MG63 (cell line): ENCODE measurements at places on chromosomes 7 and 10. TPM values are rescaled to one million over a fixed set of nuclear protein-coding genes. Genes with fewer than 3 reads are reported as not detected.
A peak's percentile ranks its signal among the peaks of the same experiment; 100 is the strongest.

- no peak for DNase-seq
Measured at GRCh38 chr7:41039386-41039953, 663.4 kb downstream of the INHBA start.

- DNase-seq, result no peak
Measured at GRCh38 chr10:121526801-121527221, 71.4 kb downstream of the FGFR2 start.

GRCh38 chr7:131945957-131946544 is 389.6 kb upstream of the PODXL start:
- no peak for DNase-seq

- DNase-seq, result no peak
Measured at GRCh38 chr10:96310321-96310669, 6.1 kb downstream of the DNTT start.

- no peak for DNase-seq
Measured at GRCh38 chr10:86001521-86001920, 365.1 kb downstream of the GRID1 start.

DNA sequence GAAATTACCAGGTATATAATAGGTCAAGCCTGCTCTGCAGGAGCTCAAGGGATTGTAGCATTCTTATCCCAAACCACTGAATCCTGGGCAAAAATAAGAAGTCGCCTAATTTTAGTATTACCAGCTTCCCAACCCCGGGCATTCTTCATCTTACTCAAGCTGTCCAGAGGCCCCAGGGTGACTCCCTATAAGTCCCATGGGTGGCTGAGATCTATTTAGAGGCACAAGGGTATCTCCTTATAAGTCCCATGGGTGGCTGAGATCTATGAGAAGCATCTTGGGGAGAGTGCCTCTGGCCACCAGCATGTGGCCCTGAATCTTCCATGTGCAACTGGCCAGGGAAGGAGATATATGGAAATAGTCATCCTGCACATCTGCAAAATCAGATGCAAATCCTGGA is 38.9 kb downstream of the PRSS2 start:
- no peak for DNase-seq

DNA sequence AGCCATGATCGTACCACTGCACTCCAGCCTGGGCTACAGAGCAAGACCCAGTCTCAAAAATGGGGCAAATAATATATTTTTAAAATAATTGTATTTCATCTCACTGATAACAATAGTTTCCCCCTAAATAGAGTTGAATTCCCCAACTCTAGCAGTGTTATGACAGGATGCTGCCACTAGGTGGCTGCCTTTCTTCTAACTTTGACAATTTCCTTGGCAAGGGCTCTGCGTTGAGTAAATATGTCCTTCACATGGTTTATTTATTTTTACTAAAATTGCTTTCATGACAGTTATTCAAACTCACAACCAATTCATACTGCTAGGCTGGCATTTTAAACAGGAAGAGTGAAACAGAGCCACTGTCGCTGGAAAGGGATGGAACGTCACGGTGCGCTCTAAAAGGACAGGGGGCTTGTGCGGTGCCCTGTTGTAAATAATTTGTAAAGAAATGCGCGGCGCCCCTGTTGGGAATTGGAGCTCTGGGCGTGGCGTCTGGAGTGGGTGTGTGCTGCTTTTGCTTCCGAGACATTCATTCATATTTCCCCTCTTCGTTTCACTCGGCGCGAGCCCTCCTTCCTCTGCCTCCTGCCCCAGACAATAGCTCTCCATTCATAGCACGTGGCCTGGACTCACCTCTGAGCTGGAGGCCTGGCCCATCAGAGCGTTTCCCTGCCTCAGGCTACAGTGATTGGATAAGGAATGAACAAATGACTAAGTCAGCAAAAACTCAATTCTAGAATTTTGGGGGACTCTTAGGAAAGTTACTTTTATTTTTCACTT is 20.5 kb upstream of the PITRM1 start:
- peak; percentile 28 for DNase-seq

DNA sequence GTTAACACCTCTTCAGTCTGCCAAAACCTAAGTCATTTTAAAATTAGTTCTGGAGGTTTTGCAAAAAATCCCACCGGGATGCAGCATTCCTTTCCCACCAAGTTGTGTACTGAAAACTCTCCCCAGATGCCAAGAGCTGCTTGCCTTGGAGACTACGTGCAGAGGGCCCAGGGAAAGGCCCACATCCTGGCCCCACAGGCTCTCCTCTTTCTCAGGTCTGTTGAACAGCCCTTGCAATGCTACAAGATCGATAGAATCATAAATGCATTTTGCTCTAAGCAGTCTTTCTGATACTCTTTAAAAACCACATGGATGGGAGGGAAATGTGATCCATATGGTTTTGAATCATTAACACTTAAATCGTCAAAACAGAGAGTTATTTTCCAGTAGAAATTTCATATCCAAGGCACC is 126.7 kb upstream of the ZMIZ1 start:
- DNase-seq, result no peak

DNA sequence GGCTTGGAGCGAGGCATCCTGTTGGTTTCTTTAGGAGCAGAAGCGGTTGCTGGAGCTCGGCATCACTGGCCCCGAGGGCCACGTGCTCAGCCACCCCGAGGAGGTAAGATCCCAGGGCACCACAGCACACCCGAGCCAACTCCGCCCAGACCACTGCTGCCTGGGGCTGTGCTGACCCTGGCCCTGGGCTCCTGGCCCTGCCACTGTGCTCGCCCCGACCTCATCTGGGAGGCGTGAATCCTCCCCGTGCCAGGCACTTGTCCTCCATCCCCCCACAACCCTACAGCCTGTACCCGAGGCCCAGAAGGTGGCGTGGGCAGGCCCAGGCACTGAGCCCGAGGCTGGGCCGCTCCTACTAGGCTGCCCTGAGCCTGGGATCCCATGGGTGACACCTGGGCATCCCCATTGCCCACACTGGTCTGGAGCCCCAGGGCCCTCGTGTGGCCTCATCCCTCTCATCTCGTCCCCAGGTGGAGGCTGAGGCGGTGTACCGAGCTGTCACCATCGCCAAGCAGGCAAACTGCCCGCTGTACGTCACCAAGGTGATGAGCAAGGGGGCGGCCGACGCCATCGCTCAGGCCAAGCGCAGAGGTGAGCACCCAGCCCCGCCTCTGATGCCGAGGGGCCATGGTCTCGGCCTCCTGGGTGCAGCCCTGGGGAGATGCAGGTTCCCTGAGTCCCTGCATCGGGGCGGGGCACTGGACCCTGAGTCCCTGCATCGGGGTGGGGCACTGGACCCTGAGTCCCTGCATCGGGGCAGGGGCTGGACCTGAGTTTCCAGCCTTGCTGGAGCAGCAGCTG is 11.8 kb downstream of the DPYSL4 start:
- DNase-seq, result no peak

GRCh38 chr7:136056651-136057231 is 79.6 kb upstream of the MTPN start:
- no peak for DNase-seq

DNA sequence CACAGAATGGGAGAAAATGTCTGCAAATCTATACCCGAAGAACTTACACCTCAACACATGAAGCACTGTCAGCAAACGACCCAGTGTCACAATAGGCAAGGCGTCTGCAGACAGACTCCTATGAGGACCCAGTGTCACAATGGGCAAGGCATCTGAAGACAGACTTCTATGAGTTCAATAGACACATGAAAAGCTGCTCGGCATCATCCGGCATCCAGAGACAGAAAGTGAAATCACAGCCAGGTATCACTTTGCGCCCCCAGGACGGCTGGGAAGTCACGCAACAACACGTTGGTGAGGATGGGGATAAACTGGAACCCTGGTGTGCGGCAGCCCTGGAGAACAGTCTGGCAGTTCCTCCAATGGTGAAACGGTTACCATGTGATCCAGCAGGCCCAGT is 273.2 kb downstream of the ELFN1 start:
- no peak for DNase-seq

DNA sequence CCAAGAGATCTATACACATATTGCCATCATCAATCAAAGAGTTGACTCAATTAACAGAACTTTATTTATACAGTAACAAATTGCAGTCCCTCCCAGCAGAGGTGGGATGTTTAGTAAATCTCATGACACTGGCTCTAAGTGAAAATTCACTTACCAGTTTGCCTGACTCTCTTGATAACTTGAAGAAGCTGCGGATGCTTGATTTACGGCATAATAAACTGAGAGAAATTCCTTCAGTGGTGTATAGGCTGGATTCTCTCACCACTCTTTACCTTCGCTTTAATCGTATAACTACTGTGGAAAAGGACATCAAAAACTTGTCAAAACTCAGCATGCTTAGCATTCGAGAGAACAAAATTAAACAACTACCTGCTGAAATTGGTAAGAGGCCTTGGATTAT is 45.3 kb downstream of the SHOC2 start:
- no peak for DNase-seq

- no peak for DNase-seq
Measured at GRCh38 chr10:128863823-128864405, 603.1 kb upstream of the MGMT start.

DNA sequence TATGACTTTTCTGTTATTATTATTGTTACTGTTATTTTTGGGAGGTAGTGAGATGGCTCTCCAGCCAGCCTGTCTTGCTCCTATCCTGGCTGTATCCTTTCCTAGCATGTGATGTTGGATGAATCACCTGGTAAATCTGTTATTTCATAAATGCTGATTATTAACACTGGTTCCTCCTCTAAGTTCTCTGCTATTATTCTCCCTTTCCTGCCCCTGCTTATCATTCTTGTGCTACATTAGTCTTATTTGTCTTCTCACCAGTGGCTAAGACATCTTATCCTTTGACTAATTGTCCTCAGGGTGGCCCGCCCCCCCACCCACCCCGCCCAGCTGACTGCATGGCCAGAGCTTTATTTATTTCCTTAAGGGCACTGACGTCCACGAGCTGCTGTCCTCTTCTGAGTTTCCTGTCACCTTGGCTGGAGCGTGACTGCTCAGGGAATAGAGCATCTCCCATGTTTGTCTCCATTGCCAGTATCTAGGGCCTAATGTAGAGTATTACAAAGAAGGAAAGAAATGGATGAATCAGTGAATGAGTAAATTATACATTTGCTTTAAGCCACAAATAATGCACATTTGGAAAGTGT is 110.1 kb upstream of the KLF6 start:
- DNase-seq, result peak; percentile 53

GRCh38 chr7:48108959-48109847 is 20.1 kb downstream of the UPP1 start:
- no peak for DNase-seq

GRCh38 chr7:137977173-137977572 is 24.7 kb downstream of the CREB3L2 start:
- no peak for DNase-seq

DNA sequence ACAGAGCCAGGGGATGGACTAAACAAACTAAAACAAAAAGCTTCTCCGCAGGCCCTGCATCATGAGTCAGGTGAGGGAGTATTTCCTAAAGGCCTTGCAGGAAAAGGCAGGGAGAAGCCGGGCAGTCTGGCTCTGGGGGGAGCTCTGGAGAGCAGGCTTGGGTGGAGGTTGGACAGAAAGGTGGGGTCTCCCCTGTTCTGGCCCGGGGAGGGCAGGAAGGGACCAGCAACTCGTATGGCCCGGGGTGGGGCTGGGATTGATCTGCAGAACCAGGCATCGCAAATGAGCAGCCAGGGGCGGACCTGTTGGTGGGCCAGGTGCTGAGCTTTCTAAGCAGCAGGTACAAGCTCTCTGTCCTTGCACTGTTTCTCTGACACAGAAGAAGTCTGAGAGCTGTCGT is 235.2 kb downstream of the TCERG1L start:
- DNase-seq, result no peak

GRCh38 chr7:34341326-34341725 is 316.7 kb upstream of the NPSR1 start:
- no peak for DNase-seq

DNA sequence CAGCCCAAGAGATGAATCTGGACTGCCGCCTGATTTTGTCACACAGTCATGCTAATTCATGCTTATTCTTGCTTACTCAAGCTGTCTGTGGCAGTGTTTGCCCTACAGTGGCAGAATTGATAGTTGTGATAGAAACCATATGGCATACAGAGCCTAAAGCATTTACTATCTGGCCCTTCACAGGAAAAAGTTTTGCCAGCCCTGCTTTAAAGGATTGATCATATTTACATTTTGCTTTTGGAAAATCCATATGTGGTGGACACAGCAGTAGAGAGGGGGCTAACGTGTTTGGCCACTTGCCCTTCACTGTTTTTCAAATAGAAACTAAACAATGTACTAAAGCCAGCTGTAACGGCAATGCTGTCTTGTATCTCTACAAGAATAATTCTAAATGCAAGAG is 974.0 kb upstream of the GHITM start:
- DNase-seq, result no peak

DNA sequence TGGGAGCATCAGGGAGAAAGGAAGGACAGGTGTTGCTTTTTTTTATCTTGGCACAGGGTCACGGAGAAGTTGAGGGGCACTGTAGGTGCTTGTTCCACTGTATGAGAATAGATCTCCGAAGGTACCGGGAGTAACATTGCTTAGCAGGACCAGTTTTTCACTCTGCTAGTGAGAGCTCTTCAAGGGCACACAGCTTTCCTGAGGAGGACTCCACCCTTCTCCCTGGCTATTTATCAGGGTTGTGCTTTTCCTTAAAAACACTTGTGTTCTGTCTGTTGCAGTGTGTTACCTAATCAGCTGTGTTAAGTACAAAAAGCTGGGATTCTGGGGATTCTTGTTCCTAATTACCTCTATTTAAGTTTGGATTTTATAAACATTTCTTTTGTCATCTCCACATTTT is 160.5 kb downstream of the SND1 start:
- no peak for DNase-seq

The PTPRN2 gene
- total RNA-seq, result 0.16 TPM in 1 of 2 replicates, not detected in the other

The CCDC172 gene
- not detected in 2 replicates for total RNA-seq

The MSRB2 gene
- 18.6 and 26.3 TPM in 2 replicates for total RNA-seq

The CPN1 gene
- not detected in 2 replicates for total RNA-seq

The SCIN gene
- not detected in 2 replicates for total RNA-seq

The ENTPD1 gene
- total RNA-seq, result not detected in 2 replicates

The NUB1 gene
- 23.1 and 43.2 TPM in 2 replicates for total RNA-seq

The SLC18A2 gene
- not detected in 2 replicates for total RNA-seq

The CCL24 gene
- total RNA-seq, result not detected in 2 replicates

The TDRD1 gene
- not detected in 2 replicates for total RNA-seq

The ATG9B gene
- not detected in 2 replicates for total RNA-seq
